ENCODE measurements at places on chromosomes 2 and 18. TPM values are rescaled to one million over a fixed set of nuclear protein-coding genes. Genes with fewer than 3 reads are reported as not detected.

DNA sequence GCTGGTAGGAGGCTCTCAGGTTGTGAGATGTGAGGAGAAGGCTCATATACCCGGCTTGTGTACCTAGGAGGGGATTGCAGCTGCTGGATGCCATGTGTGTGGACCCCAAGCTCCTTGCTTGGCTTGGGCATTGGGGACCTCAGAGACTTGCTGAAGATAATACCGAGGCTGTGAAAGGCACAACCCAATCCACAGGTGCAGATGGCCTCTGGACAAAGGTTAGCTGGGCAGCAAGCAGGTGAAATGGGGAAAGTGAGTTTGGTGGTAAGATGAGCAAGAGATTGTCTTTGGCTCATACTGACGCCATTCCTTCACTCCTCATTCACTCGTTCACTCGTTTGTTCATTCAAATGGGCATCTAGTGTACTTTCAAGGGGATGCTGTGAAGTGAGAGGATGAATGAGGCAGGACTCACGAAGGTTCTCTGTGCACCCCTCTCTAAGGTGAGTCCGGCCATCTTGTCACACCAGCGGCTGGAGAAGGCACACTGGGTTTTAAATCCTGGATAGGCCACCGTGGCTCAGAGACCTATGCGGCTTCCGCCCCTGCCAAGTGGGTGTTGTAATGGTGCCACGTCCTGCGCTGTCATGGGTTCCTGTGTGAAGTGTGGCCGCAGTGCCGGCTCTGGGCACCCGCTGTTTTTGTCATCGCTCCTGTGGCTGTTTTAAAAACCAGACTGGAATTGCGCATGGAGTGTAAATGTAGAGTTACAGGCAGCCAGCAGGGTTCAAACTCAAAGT lies 13.7 kb downstream of the FBLN7 start:
- no peak for DNase-seq

GRCh38 chr18:75141166-75141565 lies 67.8 kb downstream of the PTGR3 start:
- DNase-seq: no peak

DNA sequence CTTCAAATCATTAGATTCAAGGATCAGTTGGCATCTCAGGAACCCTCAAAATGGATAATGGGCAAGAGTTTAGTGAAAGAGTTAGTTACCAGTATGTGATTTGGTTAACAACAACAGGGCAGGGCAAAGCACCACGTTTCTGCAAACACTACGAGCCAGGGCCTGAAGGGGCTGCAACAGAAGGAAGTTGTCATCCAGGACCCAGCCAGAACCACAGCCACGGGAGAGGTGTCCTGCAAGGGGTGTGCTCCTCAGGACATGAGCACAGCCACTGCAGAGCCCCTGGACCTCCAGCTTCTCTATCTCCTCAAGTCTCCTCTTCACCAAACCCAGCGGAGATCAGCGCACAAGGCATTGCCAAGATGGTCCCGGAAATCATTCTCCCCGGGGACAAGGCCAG lies 173.3 kb upstream of the PIEZO2 start:
- DNase-seq: no peak

GRCh38 chr2:224731665-224732064 lies 15.5 kb upstream of the CCDC195 start:
- DNase-seq: no peak

GRCh38 chr18:67582488-67582887 lies 66.0 kb upstream of the DSEL start:
- no peak for DNase-seq

DNA sequence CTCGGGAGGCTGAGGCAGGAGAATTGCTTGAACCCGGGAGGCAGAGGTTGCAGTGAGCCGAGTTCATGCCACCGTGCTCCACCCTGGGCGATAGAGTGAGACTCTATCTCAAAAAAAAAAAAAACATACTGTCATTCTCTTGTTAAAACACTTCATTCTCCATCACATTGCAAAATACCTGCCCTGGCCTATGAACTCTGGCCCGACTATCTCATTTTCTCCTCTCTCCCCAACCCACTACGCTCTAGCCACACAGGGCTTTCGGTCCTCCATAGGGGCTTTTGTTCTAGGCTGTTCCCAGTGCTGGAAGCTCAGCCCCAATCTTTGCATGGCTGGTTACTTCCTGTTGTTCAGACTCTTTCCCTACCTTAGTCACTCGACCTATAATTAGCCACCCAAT lies 10.3 kb downstream of the CEP76 start:
- no peak for DNase-seq

GRCh38 chr2:231332388-231332787 lies 63.1 kb upstream of the B3GNT7 start:
- DNase-seq: no peak

DNA sequence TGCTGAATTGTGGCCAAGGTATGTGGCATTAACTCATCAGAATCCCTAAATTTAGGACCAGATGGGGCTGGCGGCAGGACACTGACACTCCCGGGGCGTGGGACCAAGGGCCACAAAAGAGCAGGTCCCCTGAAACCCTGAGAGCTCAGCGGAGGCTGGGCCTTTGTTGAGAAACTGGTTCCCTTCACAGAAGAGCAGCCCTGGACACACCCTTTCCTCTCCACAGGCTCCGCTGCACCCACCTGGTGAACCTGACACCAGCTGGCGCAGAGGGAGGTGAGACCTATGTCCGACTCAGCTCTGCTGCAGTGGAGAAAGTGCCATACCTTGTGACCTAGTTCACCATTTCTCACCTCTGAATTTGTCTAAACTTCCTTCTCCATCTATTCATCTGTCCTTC lies 119.5 kb downstream of the RTP5 start:
- no peak for DNase-seq

- DNase-seq: peak; percentile 7
Measured at GRCh38 chr2:198054299-198054698, 249.9 kb downstream of the PLCL1 start.

DNA sequence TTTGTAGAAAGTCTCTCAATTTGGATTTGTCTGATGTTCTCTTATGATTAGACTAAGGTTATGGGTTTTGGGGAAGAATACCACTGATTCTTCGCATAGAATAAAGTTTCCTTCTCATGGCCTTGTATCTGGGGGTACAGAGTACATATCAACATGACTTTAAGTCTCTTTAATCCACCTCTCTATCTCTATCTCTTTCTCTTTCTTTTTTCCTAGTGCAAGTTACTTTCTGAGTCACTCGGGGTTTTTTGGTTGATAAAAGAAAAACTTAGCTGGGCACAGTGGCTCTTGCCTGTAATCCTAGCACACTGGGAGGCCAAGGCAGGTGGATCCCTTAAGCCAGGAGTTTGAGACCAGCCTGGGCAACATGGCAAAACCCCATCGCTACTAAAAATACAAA lies 100.1 kb upstream of the MAP4K3 start:
- DNase-seq: no peak

- DNase-seq: no peak
Measured at GRCh38 chr2:234491281-234491680, 5.6 kb downstream of the ARL4C start.

- DNase-seq: no peak
Measured at GRCh38 chr2:167842047-167842446, 405.3 kb downstream of the STK39 start.

DNA sequence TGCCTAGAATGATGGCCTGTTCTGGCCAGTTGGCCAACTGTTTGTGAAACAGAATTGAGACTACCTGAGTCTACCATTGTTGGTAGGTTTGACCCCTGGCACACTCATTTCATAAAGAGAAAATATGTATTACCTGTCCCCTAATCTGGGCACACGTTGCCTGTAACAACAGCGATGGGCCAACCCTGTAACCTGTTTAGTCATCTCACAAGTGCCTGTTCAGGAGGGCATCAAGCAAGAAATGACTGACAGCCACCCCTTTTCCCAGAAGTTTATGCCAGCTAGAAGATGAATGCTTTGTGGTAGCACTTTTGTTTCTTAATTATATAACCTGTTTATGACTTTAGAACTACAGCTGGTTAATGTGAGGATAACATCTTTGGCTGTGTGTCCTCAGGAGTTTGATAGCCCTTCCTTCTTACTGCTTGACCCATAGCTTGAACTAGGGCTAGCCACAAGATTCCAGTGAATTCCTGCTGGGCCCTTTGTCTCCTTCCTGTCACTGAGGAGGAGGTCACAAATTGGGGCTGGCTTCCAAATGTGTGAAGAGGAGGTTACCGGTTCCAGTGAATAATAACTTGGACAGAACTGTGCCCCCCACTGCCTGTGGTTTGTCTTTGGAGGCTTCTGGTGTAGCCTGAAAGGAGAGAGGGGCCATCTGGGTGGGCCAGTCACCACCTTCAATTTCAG lies 273.9 kb upstream of the EPAS1 start:
- no peak for DNase-seq

GRCh38 chr2:68385220-68385906 lies 20.3 kb downstream of the PLEK start:
- DNase-seq: no peak

DNA sequence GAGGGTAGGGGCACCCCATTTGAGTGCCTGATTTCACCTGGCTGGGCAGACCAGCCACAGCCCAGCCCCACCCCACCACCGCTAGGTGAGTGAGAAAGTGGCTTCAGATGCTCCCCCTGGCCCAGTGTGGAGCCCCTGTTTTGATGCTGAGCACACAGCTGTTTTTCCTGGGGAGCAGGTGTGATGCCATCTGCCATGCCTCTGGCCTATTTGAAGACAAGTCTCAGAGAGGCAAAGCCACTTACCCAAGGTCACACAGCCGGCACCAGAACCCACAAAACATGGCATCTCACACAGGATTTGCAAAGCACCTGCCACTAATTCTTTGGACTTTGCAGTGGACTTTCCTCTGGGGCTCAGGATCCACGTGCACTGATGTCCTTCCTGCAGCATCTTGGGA lies 131.3 kb downstream of the INHBB start:
- no peak for DNase-seq

Gene TNS1
- 39.0 TPM for total RNA-seq

Gene HOXD1
- not detected for total RNA-seq

Gene TNFRSF11A
- total RNA-seq: 2.2 TPM

Gene OXER1
- 1.3 TPM for total RNA-seq

Gene KCNG2
- 14.8 TPM for total RNA-seq

Gene SS18
- total RNA-seq: 108 TPM

Gene PLCL1
- total RNA-seq: 0.27 TPM

Gene DYSF
- 0.81 TPM for total RNA-seq

Gene C2orf80
- total RNA-seq: not detected

Gene FSHR
- under 0.01 TPM for total RNA-seq

Gene RAD51AP2
- not detected for total RNA-seq

Gene AQP12B
- under 0.01 TPM for total RNA-seq

Gene FAHD2B
- 28.3 TPM for total RNA-seq

Measured in hematopoietic multipotent progenitor cell (in vitro differentiated cells).